Endothelial cell of coronary artery (primary cell): ENCODE measurements at places on chromosomes 16 and 17. TPM values are rescaled to one million over a fixed set of nuclear protein-coding genes. Genes with fewer than 3 reads are reported as not detected.

The KRTAP4-3 gene
- not detected in 2 replicates for total RNA-seq

The PRAC1 gene
- total RNA-seq, result not detected in 2 replicates

The FAM83G gene
- 8.2 and 14.2 TPM in 2 replicates for total RNA-seq

The RRAD gene
- total RNA-seq, result 0.45 and 1.0 TPM in 2 replicates

The ADAM11 gene
- 0.19 and 0.36 TPM in 2 replicates for total RNA-seq

The KRTAP9-9 gene
- total RNA-seq, result not detected in 2 replicates

The LPO gene
- total RNA-seq, result not detected in 2 replicates

The NDE1 gene
- 33.6 and 40.5 TPM in 2 replicates for total RNA-seq
